ENCODE measurements at places on chromosomes 1 and 21.

DNA sequence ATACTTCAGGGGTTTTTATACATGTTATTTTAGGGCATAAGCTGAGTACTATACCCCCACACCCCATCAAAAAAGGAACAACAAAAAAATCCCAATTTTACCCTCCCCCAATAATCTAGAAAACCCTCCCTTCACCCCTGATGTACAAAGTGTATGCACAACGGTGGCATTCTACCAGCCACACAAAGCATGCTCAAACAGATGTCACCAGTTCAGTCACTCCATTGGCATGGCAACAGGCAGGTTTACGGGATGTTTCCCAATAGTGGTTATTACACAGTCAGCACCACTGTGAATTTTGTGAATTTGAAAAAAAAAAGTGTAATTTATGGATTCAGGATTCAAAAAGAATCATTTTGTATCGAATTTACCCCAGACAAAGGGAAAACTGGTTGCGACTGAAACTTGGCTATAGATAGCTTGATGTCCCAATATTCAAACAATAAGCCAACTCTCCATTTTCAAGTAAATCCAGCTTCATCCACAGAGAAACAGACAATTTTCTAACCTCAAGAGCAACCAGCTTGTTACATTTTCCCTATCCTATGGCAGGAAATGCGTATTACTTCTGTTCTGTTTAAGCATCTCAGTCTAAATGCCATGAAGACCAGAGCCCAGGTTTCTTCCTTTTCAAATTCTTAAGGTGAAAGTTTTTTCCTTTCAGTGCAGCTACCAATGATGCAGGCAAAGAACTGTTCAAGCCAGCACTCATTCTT, 34.0 kb upstream of the SLC45A3 start:
- DNase-seq = no peak

GRCh38 chr1:62364721-62365120, 45.5 kb upstream of the KANK4 start:
- DNase-seq = no peak

DNA sequence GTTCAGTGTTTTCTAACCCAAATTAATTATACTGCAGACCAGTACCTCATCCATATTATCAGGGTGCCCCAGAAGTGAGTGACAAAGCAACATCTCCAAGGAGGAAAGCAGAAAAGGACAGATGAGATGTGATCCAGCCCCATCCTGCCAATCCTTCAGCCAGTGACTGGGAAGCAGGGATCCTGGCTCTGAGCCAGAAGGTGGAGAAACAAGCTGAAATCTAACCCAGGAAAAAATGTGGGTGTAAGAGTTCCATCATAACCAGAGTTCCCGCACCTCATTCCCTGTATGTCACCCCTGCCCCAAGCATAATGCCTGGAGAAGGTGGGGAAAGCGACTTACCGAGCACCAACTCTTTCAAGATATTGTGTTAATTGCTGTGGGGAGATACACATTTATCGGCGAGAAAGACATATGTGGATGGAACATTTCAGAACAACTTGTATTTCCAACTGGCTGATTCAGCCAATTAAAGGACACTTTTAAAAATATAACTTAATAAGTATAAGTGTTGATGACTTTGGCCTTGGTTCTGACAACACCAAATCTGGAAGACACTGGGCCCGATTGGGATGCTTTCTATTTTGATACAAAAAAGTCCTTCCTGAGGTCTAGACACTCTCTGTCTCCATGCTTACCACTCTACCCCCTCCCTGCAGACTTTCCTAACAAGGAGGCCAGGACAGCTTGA, 14.9 kb downstream of the PLEKHA6 start:
- no peak for DNase-seq

DNA sequence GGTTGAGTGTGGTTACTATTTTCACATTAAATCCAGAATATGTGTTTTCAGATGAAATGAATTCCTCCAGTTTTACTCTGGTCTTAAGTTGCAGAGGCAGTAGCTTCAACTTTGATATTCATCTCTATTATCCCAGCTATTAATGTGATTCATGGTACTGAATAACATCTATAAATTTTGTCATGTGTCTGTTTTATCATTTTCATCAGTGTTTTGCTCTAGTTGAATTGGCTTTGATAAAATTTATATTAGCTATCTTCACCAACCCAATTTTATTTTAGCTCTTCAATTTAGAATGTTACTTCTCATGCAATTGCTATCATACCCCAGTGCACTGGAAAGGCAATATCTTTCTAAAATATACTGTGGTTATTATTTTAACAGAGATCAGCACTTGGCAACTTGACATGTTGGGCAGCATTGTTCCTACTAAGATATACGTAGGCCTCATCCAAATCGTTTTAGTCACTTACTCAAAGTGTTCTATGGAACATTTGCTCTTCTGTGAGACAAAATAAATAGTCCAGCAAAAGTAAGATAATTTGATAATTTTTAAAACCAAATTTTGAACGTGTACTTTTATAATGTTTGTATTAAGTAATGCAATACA, 184.3 kb downstream of the NCAM2 start:
- no peak for DNase-seq

DNA sequence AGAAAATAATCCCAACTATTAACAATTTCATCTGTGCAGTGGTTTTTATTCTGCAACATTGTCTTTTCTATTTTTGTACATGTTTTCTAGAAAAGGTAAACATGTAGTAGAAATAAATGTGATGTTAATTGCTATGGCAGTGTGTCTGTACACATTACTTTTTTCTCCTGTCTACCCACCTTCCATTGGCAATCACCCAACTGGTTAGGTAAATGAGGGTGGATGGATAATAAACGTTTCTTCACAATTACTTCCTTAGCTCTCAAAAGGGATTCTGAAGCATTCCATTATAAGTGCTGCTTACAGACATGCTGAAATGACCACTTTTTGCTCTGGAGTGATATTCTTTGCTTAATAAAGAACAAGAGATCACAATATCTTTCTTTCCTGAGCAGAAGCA, 61.4 kb downstream of the MAGI3 start:
- DNase-seq = no peak

DNA sequence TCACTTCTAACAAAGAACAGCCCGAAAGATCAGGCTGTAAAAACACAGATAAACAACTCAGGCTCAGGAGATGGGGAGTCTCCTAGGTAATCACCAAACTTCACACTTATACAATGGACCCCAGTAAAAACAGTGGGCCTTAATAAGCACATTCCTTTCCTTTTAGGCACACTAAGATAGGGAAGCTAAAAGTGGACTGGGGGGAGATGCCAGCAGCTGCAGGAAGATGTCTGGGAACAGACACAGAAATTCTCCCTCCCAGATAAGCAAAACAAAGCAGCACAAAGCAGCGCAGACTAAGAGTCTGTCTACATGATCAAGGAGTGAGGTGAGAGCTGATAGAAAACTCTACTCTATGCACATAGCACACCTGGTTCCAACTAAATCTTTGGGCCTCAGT, 29.0 kb upstream of the CTBS start:
- no peak for DNase-seq

DNA sequence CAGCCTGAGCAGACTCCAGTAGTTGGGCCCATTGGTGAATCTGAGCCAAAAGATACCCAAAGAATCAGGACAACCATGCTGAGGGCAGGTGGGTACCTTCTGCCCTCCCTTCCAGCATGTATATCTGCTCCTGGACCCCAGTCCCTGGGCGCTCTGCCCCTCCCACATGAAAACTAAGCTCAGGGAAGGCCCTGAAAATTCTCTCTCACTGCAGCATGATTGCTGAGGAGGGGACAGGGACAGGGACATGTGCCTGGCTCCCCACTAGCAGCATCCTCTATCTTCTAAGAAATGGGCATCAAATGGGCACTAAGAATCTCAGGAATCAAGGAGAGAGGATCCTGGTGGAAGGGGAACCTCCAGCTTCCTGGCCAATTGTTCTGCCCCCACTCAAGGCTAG, 446.0 kb downstream of the MATN1 start:
- DNase-seq = no peak

DNA sequence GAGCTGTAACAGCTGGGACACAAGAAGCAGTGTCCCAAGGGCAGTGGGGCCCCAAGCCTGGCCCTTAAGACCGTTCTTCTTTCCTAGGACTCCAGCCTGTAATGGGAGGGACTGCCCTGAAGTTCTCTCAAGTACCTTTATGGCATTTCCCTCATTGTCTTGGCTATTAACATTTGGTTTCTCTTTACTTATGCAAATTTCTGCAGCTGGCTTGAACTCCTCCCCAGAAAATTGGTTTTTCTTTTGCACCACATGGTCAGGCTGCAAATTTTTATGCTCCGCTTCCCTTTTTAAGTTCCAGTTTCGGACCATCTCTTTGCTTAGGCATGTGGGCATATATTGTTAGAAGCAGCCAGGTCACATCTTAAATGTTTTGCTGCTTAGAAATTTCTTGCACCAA, 3.1 kb upstream of the MROH9 start:
- no peak for DNase-seq

DNA sequence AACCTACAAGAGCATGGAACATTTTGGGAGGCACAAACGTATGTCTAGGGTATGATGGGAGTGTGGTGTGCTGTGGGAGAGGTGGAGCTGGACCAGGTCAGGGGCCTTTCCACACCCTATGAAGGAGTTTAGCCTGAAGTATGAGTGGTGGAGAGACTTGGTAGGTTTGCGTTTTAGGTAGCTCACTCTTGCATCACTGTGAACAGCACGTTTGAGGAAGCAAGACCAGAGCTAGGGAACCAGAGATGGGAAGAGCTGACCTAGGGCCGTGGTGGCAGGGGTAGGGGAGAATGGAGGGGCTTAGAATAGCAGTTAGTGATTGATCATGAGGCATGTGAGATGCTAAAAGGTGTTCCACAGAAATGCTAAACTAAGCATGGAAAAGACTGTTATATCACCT, 25.1 kb upstream of the ZFP69B start:
- no peak for DNase-seq

DNA sequence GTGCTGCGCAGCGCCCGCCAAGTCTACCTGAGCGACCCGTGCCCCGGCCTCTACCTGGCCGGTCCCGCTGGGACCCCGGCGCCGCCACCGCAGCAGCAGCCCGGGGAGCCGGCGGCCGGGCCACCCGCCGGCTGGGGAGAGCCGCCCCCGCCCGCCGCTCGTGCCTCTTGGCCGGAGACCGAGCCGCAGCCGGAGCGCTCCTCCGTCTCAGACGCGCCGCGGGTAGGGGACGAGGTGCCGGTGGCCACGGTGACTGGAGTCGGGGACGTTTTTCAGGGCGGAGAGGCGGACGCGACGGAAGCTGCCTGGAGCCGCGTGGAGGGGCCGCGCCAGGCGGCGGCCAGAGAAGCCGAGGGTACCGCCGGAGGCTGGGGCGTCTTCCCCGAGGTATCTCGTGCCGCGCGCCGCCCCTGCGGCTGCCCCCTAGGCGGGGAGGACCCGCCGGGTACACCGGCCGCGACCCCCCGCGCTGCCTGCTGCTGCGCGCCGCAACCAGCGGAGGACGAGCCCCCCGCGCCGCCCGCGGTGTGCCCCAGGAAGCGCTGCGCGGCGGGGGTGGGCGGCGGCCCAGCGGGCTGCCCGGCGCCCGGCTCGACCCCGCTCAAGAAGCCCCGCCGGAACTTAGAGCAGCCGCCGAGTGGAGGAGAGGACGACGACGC, 646 bp downstream of the IER5 start:
- no peak for DNase-seq

DNA sequence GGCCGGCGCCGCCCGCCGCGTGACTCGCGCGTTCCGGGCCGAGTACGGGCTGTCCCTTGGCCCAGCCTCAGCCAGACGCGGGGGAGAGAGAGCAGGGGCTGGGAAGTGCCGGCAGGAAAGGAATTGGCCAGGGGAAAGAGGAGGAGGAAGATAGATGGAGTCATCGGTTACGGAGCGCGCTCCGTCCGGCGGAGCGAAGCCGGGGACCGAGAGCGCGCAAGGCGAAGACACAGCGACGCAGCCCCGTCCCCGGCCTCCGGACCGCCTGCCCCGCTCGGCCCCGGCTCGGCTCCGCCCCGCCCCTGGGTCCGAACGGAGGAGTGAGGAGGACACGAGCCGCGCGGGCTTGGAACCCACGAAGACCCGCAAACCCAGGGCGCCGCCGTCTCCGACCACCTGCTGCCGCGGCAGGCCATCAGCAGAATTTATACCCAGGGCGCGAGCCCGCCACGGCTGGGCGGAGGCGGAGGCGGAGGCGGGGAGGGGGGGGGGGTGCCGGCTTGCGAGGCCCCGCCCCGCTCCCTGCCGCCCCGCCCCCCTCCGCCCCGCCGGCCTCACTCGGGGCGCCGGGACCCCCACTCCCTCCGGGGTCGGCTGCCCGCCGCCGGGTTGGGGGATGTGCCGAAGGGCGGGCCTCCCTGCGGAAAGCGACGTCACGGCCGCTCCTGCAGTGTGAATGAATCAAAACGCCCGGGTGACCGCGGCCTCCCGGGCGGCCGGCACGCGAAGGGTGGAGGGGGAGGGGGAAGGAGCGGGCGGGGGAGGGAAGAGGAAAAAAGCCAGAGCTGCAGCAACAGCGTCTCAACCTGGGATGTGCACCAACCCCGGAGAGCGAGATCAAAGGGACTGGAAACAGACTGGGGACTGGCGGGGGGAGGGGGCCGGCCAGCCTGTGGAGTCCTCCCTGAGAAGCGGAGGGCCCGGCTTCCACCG, at the start of gene LHX4:
Gene LHX4 (plus strand): TSS at position 782 of the 933 bp plus-strand sequence. CDS start 266 bp downstream, outside the sequence.
- DNase-seq = no peak

DNA sequence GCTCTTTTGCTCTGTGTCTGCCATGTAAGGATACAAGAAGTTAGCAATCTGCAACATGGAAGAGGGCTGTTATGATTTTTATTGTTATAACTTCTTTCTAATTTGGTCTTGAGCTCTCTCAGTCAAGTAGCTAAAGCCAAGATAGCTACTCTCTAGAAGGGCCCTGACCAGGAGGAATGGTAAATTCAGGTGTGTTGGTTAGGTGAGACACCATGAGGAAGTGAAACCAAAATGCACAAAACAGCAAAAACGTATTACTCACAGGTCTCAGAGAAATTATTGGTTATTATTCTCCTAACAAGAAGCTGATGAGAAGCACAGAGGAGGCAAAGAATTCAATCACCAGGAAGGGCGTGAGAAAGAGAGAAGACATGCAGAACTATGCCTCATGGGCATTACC, 51.8 kb upstream of the INSL5 start:
- no peak for DNase-seq

- no peak for DNase-seq
Observed at GRCh38 chr1:167094690-167095089, 815 bp downstream of the STYXL2 start.
